ENCODE measurements at places on chromosomes 1 and 21. TPM values are rescaled to one million over a fixed set of nuclear protein-coding genes. Genes with fewer than 3 reads are reported as not detected.

The ZFYVE9 gene
- total RNA-seq: 1.2 TPM

The DDAH1 gene
- not detected for total RNA-seq

The SLAMF9 gene
- total RNA-seq: not detected

The KCNN3 gene
- 0.07 TPM for total RNA-seq

The TPTE gene
- not detected for total RNA-seq

The FALEC gene
- not detected for total RNA-seq

The OR2L5 gene
- total RNA-seq: not detected

The C1orf141 gene
- not detected for total RNA-seq

The TMEM54 gene
- 2.3 TPM for total RNA-seq

The NCAM2 gene
- not detected for total RNA-seq

The HES5 gene
- not detected for total RNA-seq

The CCDC185 gene
- not detected for total RNA-seq

The IRF6 gene
- 0.15 TPM for total RNA-seq

The NKAIN1 gene
- 0.07 TPM for total RNA-seq

The GCSAML gene
- total RNA-seq: not detected

The TCHH gene
- total RNA-seq: not detected

The PDPN gene
- not detected for total RNA-seq

The RSPH1 gene
- total RNA-seq: not detected

The PHC2 gene
- 41.4 TPM for total RNA-seq

The SLC25A33 gene
- 5.4 TPM for total RNA-seq

The AHCTF1 gene
- 41.0 TPM for total RNA-seq

The KCNE2 gene
- not detected for total RNA-seq

The MIXL1 gene
- total RNA-seq: not detected

The LDLRAP1 gene
- 23.3 TPM for total RNA-seq

The EVI5 gene
- 1.4 TPM for total RNA-seq

The MPL gene
- not detected for total RNA-seq

The GUCA2A gene
- not detected for total RNA-seq

The AIRE gene
- 2.0 TPM for total RNA-seq

The EPS15 gene
- total RNA-seq: 58.1 TPM

The MAN1A2 gene
- 44.6 TPM for total RNA-seq

The TDRD5 gene
- not detected for total RNA-seq

The NBPF12 gene
- 22.8 TPM for total RNA-seq

The PRR9 gene
- not detected for total RNA-seq

The RXFP4 gene
- not detected for total RNA-seq

The CENPF gene
- total RNA-seq: 78.4 TPM

The KCNJ10 gene
- not detected for total RNA-seq

The ANKRD35 gene
- total RNA-seq: 0.88 TPM

The PLA2G4A gene
- not detected for total RNA-seq

The F11R gene
- total RNA-seq: 19.7 TPM

The FCRL3 gene
- 0.12 TPM for total RNA-seq

The RNF207 gene
- total RNA-seq: 109 TPM

The PARK7 gene
- 281 TPM for total RNA-seq

The MAP10 gene
- 4.5 TPM for total RNA-seq

The GPR157 gene
- total RNA-seq: 2.4 TPM

The HPCA gene
- not detected for total RNA-seq

The DMBX1 gene
- 0.07 TPM for total RNA-seq

The EDARADD gene
- 10.4 TPM for total RNA-seq

The CLCA1 gene
- total RNA-seq: not detected
